ENCODE measurements at places on chromosomes 1 and 21.

DNA sequence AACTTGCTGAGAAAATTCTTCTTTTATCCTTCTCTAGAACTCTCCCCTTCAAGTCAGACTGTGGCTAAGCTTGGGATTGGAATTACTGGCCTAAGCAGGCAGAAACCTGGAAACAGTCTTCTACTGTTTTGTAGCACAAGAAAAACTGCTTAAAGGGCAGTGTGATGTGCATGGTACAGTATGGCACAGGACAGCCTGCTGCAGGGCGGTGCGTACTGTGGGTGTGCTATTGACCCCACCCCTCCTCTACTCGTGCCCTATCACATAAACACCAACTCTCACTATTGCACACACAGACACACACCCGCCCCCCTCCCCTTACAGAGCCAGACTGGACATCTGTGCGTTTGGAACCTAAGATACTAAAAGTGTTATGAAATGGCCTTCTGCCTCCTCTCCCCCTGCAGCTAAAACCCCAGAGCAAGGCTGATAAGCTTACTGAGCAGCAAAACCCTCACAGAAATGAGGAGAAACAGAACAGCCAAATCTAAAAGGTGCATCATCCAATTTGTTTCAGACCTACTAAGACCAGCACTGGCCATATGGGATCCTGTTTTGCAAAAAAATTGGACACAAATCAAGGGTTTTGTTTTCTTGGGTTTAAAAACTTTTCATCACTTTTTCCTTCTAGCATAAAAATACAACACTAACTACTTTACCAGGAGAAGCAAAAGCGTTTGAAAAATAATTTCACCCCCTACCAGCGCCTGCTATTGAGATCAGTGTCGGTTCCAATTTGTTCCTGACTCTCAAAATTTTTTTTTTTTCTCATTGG is 355.8 kb upstream of the LYPLAL1 start:
- DNase-seq, result no peak

- no peak for DNase-seq
Observed at GRCh38 chr1:238681021-238681420, 705.3 kb upstream of the CHRM3 start.

DNA sequence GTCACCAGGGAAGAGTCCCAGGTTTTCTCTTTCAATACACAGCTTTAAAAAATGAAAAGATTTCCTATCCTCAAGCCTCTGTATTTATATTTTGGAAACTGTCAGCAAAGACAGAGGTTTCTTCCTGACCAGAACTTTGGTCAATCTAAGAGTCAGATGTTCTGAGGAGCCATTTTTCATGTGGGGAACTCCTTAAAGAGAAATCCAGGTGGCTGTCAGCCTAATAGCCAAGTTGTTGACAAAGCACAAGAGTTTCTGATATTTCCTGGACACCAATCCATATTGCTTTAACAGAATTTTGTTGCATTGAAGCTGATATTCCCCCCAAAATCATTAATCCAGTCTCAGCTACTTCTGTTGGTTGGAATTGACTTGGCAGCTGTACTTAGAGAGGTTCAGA is 318.6 kb upstream of the NFIA start:
- no peak for DNase-seq

DNA sequence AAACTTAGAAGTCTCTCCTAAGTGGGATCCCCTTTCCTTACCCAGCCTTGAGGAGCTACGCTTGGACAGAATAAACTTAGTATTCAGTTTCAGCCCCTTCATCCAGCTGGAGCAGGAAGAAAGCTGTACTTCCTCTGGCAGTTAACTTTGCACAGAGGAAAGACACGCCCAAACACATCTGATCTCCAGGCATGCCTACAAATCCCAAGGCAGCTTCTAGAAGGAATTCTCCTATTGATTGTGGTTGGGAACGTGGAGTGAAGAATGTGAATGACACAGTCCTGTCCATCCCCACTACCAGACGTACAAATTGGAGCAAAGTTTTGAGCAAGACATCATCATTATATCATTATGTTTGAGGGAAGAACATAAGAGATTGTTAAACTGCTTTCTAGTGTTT is 6.6 kb upstream of the AK4 start:
- DNase-seq, result no peak

DNA sequence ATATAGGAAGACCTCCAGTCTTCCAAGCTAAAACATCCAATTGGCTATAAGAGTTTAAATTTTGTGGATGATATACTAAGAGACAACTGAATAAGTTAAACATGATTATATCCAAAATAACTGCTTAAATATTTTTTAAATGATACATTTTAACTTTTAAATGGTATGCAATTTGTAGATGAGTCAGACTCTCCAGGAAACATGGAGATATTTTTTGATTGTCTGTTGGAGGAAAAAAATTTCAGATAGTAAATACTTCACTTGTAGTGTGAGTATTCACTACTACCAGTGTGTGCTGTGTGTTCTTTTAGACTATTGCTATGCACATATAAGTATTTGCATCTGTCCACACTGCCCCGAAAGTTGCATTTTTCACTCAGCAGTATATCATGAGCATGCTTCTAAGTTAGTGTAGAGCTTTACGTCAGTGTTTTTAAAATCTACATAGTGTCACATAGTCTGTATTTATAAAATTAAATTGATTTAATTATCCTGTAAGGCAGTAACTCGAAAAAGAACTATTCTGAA is 91.1 kb downstream of the USP25 start:
- DNase-seq, result no peak

- no peak for DNase-seq
Observed at GRCh38 chr1:108877348-108878159, 769 bp downstream of the GPSM2 start.
